Smooth muscle cell of the pulmonary artery (primary cell): ENCODE measurements at places on chromosomes 11 and 22. TPM values are rescaled to one million over a fixed set of nuclear protein-coding genes. Genes with fewer than 3 reads are reported as not detected.

Gene MS4A1
- total RNA-seq: not detected in 2 replicates

Gene MPPED2
- total RNA-seq: 0.20 TPM in 2 replicates

Gene TH
- total RNA-seq: not detected in 2 replicates

Gene MN1
- 12.8 and 13.3 TPM in 2 replicates for total RNA-seq

Gene OR4D5
- total RNA-seq: not detected in 2 replicates

Gene CNIH2
- 0.72 and 0.86 TPM in 2 replicates for total RNA-seq

Gene GGTLC2
- total RNA-seq: not detected in 2 replicates

Gene APOL3
- total RNA-seq: 10.6 and 27.1 TPM in 2 replicates

Gene ELMOD1
- 0.43 and 1.1 TPM in 2 replicates for total RNA-seq

Gene MUC5AC
- total RNA-seq: not detected in 2 replicates

Gene H19
- 11.4 and 65.2 TPM in 2 replicates for total RNA-seq

Gene ALDH3B1
- total RNA-seq: 25.6 and 27.6 TPM in 2 replicates

Gene IMMP1L
- 5.0 and 5.7 TPM in 2 replicates for total RNA-seq

Gene MS4A4E
- total RNA-seq: not detected in 2 replicates

Gene TMEM109
- total RNA-seq: 43.2 and 44.7 TPM in 2 replicates

Gene PKDREJ
- total RNA-seq: under 0.01 and 0.03 TPM in 2 replicates

Gene SPI1
- total RNA-seq: not detected in 2 replicates

Gene AGBL2
- 1.1 and 1.8 TPM in 2 replicates for total RNA-seq

Gene CLDN5
- 0.26 and 0.86 TPM in 2 replicates for total RNA-seq

Gene MAP6
- total RNA-seq: 2.4 and 2.8 TPM in 2 replicates

Gene ISX
- total RNA-seq: not detected in 2 replicates

Gene RIMBP3B
- 0.20 and 0.23 TPM in 2 replicates for total RNA-seq

Gene VSIG10L2
- total RNA-seq: not detected in 2 replicates

Gene NCAM1
- total RNA-seq: 1.6 and 3.8 TPM in 2 replicates

Gene POTEH
- total RNA-seq: not detected in 2 replicates

Gene GAL
- total RNA-seq: 0.13 and 0.56 TPM in 2 replicates

Gene TSSC4
- 38.7 and 49.4 TPM in 2 replicates for total RNA-seq

Gene DBX1
- total RNA-seq: not detected in 2 replicates

Gene OR51G2
- not detected in 2 replicates for total RNA-seq

Gene CRYBB2
- not detected in 2 replicates for total RNA-seq

Gene CNTF
- 1.8 and 1.9 TPM in 2 replicates for total RNA-seq

Gene OR52I1
- total RNA-seq: not detected in 2 replicates

Gene WNT7B
- total RNA-seq: not detected in 2 replicates

Gene SMIM38
- 0.50 and 0.72 TPM in 2 replicates for total RNA-seq

Gene SLN
- 1.1 and 1.4 TPM in 2 replicates for total RNA-seq

Gene FKBP2
- 80.7 and 81.8 TPM in 2 replicates for total RNA-seq

Gene POGLUT3
- total RNA-seq: 24.2 and 37.5 TPM in 2 replicates

Gene ARHGAP1
- total RNA-seq: 81.7 and 86.8 TPM in 2 replicates

Gene TMEM45B
- not detected in 2 replicates for total RNA-seq

Gene GTSE1
- total RNA-seq: 1.5 and 2.6 TPM in 2 replicates

Gene OR52A1
- not detected in 2 replicates for total RNA-seq

Gene SCUBE2
- total RNA-seq: 1.3 and 2.0 TPM in 2 replicates

Gene C22orf15
- 1.4 and 1.8 TPM in 2 replicates for total RNA-seq

Gene SERPIND1
- total RNA-seq: not detected in 2 replicates

Gene USP2
- total RNA-seq: 0.33 TPM in 2 replicates

Gene PDE2A
- 0.56 and 5.2 TPM in 2 replicates for total RNA-seq

Gene GSC2
- not detected in 2 replicates for total RNA-seq

Gene RAC2
- total RNA-seq: 3.0 and 6.3 TPM in 2 replicates
